ENCODE measurements at places on chromosomes 6 and 20.

- no peak for DNase-seq
Observed at GRCh38 chr6:132506869-132507808, 5.8 kb downstream of the STX7 start.

DNA sequence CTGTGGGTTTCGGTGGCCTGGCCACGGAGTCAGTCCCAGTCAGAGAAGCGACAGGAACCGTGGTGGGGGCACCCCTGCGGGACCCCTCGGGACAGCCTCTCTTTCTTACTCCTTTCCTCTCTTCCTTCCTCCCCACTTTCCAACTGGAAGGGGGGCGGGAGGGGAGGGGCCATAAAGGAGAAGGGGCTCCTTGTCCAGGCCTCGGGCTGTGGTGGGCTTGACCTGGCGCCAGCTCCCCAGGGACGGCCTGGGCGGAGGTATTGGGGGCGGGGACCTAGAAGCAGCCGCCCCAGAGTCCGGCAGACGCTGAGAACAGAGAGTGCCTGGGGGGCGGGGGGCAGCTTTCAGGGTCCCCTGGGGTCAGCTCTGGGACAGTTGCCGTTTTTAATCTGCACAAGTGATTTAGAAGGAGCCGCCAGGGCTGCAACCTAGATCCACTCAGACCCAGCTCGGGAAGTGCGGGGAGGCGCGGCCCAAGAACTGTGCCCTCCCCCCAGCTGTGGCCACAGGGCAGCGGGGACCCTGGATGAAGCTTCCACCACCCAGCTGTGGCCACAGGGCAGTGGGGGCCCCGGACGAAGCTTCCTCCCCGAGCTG is 6.4 kb upstream of the ABHD16B start:
- no peak for DNase-seq

DNA sequence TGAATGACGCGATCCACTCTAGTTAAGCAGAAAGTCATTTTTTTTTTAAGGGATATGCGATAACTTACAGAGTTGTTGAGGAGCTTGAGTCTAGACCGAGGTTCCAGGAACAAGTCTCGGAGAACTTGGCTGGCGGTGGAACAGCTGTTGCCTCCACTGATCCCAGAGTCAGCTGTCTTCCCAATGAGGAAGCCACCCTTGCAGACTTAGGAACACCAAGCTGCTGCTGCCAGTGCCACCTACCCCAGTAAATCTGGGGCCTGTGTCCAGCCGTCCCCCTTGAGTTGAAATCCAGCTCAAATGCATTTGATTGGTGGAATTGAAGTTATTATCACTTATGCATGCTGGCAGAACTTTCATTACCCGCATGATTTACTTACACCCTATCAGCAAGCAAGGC is 6.7 kb downstream of the PFDN4 start:
- no peak for DNase-seq

DNA sequence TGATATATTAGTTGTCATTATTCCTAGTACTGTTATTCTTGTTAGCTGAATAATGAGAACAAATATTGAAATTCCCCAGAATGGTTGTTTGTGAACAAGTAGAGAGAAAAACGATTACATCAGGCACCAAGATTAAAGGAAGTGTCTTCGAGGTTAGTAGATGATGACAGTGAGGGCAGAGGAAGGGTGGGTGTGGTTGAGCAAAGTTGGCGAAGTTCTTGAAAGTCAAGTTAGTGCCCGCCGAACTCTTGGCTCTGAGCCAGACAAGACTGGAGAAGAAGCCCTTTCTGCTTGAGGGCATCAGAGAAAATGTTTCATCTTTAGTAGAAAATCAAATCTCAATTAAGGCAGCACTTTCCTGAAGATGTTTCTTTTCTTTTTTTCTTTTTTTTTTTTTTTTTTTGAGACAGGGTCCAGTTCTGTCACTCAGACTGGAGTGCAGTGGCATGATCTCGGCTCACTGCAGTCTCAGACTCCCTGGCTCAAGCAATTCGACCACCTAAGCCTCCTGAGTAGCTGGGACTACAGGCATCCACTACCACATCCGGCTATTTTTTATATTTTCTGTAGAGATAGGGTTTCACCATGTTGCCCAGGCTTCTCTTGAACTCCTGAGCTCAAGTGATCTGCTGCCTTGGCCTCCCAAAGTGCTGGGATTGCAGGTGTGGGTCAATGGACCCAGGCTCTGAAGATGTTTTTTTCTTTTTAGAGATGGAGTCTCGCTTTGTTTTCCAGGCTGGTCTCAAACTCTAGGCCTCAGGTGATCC is 77.1 kb downstream of the SGK1 start:
- DNase-seq = peak; percentile 64

- DNase-seq = no peak
Observed at GRCh38 chr6:107656883-107657282, 167.0 kb downstream of the SOBP start.

- no peak for DNase-seq
Observed at GRCh38 chr6:138577151-138577915, 78.0 kb upstream of the NHSL1 start.

DNA sequence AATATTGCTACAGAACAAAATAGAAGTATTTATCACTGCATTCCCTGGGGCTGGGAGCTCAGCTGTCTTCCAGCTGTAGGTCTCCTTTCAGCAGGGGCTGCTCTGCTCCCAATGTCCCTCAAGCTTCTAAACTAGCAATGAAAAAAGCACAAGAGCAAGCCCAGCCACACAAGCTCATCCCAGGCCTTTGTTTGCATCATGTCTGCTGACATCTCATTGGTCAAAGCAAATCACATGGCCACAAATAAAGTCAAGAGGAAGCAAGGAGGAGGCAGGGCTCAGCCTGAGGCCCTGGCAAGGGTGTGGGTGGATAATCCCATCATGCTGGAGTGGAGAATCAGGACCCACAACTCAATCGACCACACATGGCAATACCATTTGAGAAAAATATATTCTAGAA is 2.2 kb upstream of the BFSP1 start:
- no peak for DNase-seq

GRCh38 chr6:140438346-140438735 is 1063.9 kb upstream of the CITED2 start:
- no peak for DNase-seq

- DNase-seq = no peak
Observed at GRCh38 chr6:109105681-109106080, 10.4 kb downstream of the CEP57L1 start.

GRCh38 chr6:89237158-89237557 is 20.0 kb upstream of the GABRR1 start:
- DNase-seq = no peak

GRCh38 chr6:143755301-143755744 is 77.6 kb downstream of the PHACTR2 start:
- no peak for DNase-seq

GRCh38 chr6:34970488-34970887 is 81.4 kb downstream of the ANKS1A start:
- no peak for DNase-seq

DNA sequence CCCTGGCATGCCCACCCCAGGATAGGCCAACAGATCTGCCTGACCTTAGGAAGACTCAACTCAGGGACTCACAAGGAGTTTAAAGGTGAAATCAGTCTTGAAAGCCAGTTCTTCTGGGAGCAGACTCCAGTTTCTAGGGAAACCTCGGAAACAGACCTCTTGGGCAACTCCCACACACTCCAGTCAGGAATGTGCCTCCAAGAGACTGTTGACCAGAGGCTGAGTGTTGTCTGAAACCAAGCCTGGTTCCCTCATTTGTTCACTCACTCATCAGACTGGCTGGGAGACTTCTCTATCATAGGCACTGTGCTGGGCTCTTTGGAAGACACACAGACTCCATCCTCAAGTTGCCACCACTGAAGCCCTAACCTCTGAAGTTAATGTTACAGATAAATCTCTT is 1.8 kb downstream of the TREM1 start:
- no peak for DNase-seq

GRCh38 chr6:51814418-51814817 is 273.0 kb downstream of the PKHD1 start:
- DNase-seq = no peak

DNA sequence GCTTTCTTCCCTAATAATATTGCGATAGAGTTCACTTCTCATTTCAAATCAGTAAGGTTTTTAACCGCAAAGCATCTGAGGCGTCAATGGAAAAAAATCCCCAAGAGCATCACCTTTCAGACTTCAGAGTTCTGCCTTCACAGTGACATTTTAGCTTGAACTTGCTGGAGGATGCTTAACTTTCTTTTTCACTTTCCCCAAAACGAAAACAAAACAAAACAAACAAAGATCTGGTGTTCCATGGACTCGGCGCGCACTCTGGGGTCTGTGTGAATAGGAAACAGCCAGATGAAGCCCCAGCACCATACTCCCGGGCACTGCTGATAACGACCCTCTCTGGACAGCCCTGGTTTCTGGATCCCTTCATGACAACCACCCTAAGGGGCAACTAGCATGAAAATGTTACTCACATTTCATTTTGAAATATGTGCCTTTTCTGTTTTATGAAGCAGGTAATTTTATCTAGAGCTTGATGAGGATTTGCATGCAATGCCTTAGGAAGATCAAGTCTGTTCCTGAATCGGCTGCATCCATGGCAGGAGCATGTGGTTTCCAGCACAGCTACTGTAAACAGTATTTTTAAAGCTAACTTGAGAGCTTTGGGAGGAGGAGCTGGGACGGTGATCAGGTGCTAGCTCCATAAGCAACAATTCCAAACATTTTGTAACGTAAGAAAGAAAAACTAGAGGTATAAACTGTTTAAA is 44.5 kb downstream of the RAMACL start:
- DNase-seq = no peak

DNA sequence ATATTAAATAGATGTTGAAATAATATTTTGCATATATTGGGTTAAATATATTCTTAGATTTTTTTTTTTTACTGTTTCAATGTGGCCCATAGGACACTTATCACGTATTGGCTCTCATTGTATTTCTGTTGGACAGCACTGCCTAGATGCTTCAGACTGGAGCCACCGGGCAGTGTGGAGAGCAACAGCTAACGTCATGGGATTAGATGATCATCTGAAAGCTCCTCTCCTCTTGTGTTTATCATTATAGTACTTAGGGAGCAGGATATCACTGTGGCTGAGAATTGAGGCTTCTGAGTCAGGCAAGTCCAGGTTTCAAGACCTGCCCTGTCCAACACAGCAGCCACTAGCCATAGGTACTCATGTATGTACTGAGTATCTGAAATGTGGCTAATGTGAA is 87.4 kb downstream of the ZHX3 start:
- DNase-seq = no peak

DNA sequence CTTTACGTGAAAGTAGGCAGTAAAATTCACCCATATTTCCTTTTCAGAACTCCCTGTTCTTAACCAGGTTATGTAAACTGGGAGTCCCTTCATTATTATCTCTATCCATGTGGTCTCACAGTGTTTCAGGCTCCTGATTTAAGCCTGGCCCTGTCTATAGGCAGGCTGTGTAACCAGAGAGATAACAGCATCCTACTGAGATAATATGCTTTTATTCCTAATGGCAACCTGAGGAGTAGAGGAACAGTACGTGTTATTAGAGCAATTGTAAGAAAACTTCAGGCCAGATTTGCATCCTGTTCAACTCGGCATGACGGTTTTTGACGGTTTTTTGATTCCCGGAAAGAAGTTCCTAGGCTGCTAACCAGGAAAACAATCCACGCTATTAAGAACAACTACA is 16.9 kb downstream of the FUT9 start:
- DNase-seq = no peak

DNA sequence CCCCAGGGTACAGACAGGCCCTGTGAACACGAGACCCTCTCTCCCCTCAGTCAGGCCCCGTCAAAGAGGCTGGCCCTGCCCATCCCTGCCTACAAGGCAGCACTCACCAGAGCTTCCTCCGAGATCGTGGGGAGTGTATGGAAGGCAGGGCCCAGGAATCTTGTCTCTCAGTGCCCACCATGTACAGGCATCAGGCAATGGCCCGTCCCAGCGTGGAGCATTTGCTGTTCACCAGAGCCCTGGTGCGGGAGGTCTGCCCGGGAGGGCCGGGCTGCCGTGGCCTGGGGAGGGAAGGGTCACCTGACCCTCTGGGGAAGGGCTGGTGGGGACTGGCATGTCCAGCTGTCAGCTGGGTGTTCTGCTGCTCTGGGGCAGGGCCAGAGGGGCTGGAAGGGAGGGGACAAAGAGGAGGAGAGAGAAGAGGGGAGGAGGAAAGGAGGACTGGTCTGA is at the start of gene IP6K3:
Gene IP6K3 (minus strand): TSS at position 255 of the 450 bp plus-strand sequence. CDS start 11,429 bp downstream, outside the sequence.
- DNase-seq = no peak
